Neural progenitor cell (in vitro differentiated cells): ENCODE measurements at places on chromosomes 16 and 17. TPM values are rescaled to one million over a fixed set of nuclear protein-coding genes. Genes with fewer than 3 reads are reported as not detected.

The ITGA2B gene
- total RNA-seq, result 4.7 and 8.0 TPM in 2 replicates

GRCh38 chr16:90002759-90003158 lies 16.5 kb downstream of the DBNDD1 start:
- no peak for DNase-seq

DNA sequence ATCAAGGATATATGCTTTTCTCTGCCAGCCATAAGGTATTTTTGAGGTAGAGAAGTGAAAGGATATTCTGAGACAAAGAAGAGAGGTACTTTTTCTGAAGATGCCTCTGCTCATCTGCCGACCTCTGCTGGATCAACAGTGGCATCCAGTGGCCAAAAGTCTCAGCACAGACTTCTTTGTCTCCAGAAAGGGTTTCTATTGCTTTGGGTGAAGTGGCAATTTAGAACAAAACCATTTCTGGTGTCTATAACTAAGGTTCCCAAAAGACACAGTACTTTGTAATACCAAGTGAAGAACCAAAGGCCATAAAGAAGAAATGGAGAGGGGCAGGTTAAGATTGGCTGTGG lies 155.2 kb upstream of the C17orf78 start:
- peak; percentile 57 for DNase-seq

The ZPBP2 gene
- total RNA-seq, result not detected in 2 replicates

The CCL7 gene
- not detected in 2 replicates for total RNA-seq

The PPM1E gene
- total RNA-seq, result 13.2 and 18.8 TPM in 2 replicates

DNA sequence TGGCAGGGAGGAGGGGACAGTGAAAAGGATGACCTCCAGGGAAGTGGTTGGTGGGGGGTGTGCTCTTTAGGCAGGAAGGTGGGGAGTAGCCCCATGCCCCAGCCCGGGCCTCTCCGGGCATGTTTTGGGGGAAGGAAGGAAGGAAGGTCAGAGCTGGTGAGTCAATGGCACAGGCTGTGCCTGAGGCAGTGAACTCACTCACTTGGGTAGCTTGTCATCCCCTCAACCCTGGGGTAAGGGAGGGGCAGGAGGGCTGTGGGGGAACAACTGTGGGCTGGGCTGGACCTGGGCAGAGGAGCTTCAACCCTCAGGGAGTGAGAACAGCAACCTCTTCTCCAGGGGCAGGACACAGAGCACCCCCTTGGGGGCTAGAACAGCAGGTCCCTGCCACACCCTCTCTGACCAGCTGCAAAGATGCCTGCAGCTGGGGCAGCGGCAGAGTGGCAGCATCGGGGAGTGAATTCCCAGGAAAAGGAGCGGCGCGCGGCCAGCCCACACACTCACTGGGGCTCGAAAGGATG lies 6.3 kb downstream of the CSF3 start:
- no peak for DNase-seq

The GPR139 gene
- total RNA-seq, result not detected in 2 replicates

The VTN gene
- 0.25 and 1.2 TPM in 2 replicates for total RNA-seq

DNA sequence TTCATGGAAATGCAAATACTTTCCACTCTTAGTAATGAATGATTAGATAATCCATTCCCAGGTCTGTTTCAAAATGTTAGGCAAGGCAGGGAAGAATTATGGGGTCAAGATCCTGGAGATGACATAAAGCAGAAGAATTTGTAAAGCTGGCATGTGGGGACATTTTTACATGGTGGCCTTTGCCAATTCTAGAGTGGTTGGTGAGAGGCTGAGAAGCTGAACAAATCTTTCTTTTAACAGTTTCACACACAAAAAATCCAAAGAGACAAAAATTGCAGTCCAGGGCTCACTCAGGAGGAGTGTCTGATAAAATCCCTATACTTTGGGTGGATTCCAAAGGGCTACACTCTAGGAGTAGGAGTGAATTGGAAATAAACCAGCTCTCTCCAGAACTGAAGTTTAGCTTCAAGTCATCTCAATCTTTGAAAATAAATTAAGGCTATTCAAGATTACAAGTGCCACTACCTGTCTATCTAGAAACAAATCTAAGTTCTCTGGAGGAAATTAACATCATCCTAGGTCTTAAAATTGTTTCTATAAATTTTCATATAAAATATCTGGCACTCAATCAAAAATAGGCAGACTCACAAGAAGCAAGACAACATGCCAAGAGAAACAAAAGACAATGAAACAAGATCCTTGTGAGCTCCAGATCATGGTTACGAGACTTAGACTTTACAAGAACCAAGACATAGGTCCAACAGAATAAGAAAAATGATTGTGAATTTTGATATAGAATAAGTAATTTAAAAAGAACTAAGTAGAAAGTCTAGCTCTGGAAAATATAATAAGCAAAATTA lies 113.0 kb upstream of the AXIN2 start:
- DNase-seq, result no peak

The KRTAP4-6 gene
- total RNA-seq, result not detected in 2 replicates

- DNase-seq, result peak; percentile 42
Measured at GRCh38 chr17:36602030-36602748, 806 bp downstream of the MRM1 start.

The OR4D1 gene
- 0.13 and 0.37 TPM in 2 replicates for total RNA-seq

DNA sequence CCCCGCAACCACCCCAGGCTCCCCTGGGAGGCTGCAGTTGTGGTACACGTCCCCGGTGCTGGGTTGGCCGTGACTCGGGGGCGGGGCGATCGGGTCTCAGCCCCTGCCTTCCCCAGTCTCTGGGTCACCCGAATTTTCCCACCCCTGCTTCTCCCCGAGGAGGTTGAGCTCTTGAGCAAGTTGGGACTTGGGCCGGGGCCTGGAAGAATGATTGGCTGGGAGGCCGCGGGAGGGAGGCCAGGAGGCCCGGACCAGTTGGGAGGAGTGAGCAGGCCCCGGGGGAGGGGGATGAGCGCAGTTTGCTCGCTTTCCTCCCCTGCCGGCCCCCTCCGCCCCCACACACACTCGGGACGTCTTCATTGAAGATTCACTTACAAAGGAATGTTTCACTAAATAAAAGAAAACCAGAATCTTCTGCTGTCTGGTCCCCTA lies 4.5 kb upstream of the HEXIM1 start:
- DNase-seq, result peak; percentile 55

DNA sequence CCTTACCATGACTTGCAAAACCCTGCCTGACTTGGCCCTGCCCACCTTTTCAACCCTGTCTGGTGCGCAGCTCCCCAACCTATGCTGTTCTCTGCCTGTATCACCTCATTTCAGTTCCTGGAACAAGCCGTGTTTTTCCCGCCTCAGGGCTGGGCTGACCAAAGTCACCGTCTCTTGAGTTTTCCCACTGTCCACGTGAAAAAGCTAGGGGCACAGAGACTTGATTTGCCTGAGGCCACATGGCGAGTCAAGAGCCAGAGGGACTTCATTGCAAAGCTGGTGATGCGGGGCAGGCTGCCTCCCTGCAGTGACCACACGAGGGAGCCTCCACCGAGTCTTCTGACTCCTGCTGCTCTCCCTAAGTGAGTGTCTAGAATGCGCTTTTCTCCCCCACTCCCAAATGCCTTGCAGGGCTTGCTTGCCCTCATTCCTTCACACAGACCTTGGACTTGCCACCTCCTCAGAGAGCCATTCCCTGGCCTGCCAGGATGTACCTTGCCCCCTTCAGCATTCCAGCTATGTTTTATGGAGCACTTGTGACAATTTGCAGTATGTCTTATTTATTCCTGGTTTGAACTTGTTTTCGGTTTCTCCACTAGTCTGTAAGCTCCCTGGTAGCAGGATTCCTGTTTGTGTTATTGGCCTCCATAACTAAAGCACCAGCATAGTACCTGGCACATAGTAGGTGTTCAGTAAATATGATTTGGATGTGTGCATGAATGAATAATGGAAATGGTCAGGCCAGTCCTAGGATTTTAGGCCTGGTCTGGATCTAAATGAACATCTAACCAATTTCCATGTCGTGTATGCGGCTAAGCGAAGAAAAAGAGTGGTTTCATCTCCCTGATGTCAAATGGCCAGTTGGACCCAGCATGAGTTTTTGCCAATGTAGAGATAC lies 252.3 kb downstream of the SNX29 start:
- DNase-seq, result peak; percentile 74

The TBC1D3G gene
- not detected in 2 replicates for total RNA-seq

The GSG1L gene
- total RNA-seq, result not detected in 2 replicates

The EDC4 gene
- total RNA-seq, result 32.7 and 54.2 TPM in 2 replicates

The KRTAP4-3 gene
- not detected in 2 replicates for total RNA-seq

The RASL10B gene
- total RNA-seq, result 4.8 and 14.5 TPM in 2 replicates

The RBFOX1 gene
- total RNA-seq, result 1.2 and 1.5 TPM in 2 replicates

The ADAP2 gene
- total RNA-seq, result 0.99 and 1.3 TPM in 2 replicates

DNA sequence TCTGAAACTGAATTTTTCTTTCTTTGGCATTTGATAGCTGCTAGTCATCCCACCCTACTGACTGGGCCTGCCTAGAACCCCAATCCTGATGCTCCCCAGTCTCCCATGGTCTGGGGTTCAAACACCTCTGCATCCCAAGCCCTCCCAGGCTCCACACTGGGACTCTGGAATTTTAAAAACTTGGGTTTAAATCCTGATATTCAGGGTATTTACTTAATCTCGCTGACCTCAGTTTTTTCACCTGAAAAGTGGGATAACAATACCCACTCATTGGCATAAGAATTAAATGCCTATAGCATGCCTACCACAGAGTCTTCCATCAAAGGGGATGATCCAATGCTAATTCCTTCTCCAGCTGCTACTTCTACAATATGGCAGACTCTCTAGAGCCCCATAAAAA lies 264.4 kb downstream of the NPIPA8 start:
- DNase-seq, result no peak

- no peak for DNase-seq
Measured at GRCh38 chr17:40564883-40565768, at the start of gene CCR7. CCR7 (minus strand) TSS chr17:40565472; CDS start chr17:40565409, 63 bp downstream.

GRCh38 chr17:79602621-79603020 lies 8.2 kb downstream of the RBFOX3 start:
- no peak for DNase-seq

DNA sequence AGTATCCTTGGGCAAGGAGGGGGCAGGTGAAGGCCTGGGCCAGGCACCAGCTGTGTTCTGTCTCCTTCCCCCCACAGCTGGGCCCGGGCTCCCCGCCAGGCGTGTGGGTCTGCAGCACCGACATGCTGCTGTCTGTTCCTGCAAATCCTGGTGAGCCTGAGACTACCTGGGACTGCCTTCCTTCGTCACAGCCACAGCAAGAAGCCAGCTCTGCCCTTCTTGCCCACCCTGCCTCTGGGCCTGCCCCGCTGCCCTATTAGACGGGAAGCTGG lies 12.3 kb downstream of the FCSK start:
- DNase-seq, result no peak

DNA sequence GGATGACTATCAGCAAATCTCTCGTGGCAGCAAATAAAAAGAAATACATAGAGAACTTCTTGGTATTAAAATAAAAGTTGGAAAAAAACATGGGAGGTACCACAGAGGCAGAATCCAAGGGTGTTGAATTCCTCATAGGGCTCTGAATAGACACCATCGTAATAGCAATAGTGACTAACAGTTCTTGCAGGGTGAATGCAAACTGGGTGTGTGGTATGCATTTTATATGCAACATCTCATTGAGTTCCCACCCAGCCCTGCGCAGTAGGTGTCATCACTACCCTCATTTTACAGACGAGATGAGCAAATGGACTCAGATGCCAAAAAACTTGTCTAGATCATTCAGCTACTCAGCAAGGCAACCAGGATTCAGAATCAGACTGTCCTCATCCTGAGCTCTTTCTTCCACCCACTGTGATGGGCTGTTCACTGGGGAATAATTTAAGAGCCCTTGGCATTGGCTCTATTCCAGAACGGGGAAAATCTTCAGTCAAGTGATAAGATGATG lies 354.6 kb upstream of the CDH11 start:
- no peak for DNase-seq

The ACAP1 gene
- 0.65 and 2.7 TPM in 2 replicates for total RNA-seq

GRCh38 chr16:83365166-83365565 lies 442.6 kb upstream of the HSBP1 start:
- DNase-seq, result no peak

The CCL16 gene
- not detected in 2 replicates for total RNA-seq

GRCh38 chr16:53159781-53160436 lies 105.1 kb downstream of the CHD9 start:
- DNase-seq, result peak; percentile 65

- no peak for DNase-seq
Measured at GRCh38 chr17:69055334-69055733, 5.4 kb downstream of the ABCA9 start.

The RNF227 gene
- 4.0 and 4.8 TPM in 2 replicates for total RNA-seq

The RASD1 gene
- total RNA-seq, result 0.88 and 2.8 TPM in 2 replicates
